ENCODE measurements at places on chromosomes 2 and 18.

DNA sequence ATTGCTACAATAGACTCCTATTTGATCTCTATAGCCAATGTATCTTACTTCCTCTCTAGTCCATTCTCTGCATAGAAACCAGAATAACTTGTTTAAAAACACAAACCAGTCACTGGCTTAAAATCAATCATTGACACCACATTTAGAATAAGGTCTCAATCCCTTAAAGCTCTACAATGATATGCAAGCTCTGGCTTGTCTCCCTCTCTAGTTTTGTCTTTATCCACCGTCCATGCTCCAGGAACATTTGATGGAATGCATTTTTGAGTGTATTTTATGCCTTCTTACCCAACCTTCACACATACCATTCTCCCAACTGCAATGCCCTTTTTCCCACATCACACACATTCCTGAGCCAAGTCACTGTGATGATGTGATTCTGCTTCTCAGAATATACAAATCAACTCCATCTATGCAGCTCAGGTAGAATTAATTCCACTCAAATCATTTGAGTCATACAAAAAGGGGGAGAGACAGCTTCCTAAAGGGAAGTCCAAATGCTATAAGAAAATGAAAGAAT is 1107.2 kb downstream of the DPP10 start:
- no peak for DNase-seq
- H3K4me3 ChIP-seq, result no peak overlapping the region
- H3K4me1 ChIP-seq, result no peaks in the 10 kb centered on the region

DNA sequence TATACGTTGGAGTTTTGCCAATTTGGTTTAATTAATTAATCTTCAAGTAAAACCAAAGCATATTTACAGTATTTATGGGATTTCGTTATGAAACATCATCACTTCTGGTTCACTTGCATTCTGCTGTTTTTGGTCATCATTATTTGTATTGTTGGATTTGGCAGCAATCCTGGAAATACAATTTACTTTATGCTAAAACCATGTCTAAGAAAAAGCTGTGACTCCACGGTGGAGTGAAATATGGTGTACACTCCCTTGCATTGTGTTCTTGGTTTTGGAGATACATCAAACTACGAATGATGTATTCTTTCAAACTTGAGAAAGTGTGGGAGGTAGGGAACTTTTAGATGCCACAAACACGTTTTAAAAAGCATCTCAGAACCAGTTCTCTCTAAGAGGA is 106.4 kb downstream of the CTAGE1 start:
- H3K27me3 ChIP-seq, result peaks cover 5% of the 10 kb centered on the region
- no peak overlapping the region for H3K27ac ChIP-seq
- H3K36me3 ChIP-seq, result no peaks in the 10 kb centered on the region
- no peak overlapping the region for H3K4me3 ChIP-seq
- H3K4me1 ChIP-seq, result no peaks in the 10 kb centered on the region
- DNase-seq, result no peak

GRCh38 chr2:167489325-167489724 is 601.0 kb downstream of the XIRP2 start:
- no peaks in the 10 kb centered on the region for H3K36me3 ChIP-seq
- no peak overlapping the region for H3K27ac ChIP-seq
- H3K27me3 ChIP-seq, result no peaks in the 10 kb centered on the region
- no peak for DNase-seq
- H3K4me3 ChIP-seq, result no peak overlapping the region

DNA sequence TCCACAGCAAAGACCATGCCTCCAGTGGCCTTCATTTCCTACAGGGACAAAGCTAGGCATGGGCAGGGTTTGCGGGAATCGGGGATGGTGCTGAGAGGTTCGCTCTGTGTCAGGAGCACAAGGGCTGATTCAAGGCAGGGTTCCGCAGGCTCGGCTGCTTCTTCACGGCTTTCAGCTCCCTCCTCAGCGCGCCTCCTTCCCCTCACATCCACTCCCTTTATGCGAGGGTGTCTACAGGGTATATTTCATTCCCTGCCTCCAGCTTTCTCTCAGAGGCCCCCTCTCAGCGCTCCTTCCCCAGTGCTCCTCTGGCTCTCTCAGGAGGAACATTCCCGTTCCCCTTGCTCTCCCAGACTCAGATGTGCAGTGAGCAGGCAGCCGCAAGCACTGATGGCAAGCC is 78.7 kb upstream of the ASB18 start:
- H3K27ac ChIP-seq, result no peak overlapping the region
- peaks cover 3% of the 10 kb centered on the region for H3K27me3 ChIP-seq
- DNase-seq, result no peak
- H3K36me3 ChIP-seq, result no peaks in the 10 kb centered on the region

GRCh38 chr18:32114293-32114942 is 22.7 kb downstream of the RNF138 start:
- H3K27ac ChIP-seq, result no peak overlapping the region
- H3K4me1 ChIP-seq, result no peaks in the 10 kb centered on the region
- peaks cover 43% of the 10 kb centered on the region for H3K36me3 ChIP-seq
- no peak overlapping the region for H3K4me3 ChIP-seq
- no peaks in the 10 kb centered on the region for H3K27me3 ChIP-seq
- DNase-seq, result no peak

DNA sequence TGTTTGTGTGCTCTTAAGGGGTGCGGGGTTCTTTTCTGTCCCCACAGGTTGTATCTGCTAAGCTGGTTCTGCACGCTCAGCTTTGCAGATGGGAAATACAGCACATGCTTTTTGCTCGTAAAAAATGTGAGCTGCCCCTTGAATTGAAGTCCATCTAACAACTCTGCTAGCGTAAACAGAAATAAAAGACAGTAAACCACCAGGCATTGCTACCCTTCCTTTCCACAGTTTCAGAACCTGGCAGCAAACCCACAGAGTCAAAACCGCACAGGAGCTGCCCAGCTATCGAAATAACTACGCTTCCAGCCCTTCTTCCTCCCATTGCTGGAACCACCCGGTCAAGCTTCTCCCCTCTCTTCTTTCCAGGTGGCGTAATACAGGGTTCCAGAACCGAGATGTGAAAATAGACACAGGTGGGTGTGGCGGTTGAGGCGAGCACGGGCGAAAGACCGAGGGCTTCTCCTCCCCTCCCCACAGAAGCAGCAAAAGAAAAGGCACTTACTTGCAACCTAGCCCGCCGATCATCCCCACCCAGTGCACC is 479 bp downstream of the SCN9A start:
- peak overlapping the region; percentile 36 for H3K27ac ChIP-seq
- no peaks in the 10 kb centered on the region for H3K36me3 ChIP-seq
- DNase-seq, result no peak
- peaks cover 22% of the 10 kb centered on the region for H3K4me1 ChIP-seq
- peak overlapping the region; percentile 61 for H3K4me3 ChIP-seq
- H3K27me3 ChIP-seq, result no peaks in the 10 kb centered on the region

GRCh38 chr2:196468394-196468793 is 171.1 kb upstream of the CCDC150 start:
- H3K36me3 ChIP-seq, result no peaks in the 10 kb centered on the region
- H3K27ac ChIP-seq, result no peak overlapping the region
- H3K4me3 ChIP-seq, result no peak overlapping the region
- no peak for DNase-seq

DNA sequence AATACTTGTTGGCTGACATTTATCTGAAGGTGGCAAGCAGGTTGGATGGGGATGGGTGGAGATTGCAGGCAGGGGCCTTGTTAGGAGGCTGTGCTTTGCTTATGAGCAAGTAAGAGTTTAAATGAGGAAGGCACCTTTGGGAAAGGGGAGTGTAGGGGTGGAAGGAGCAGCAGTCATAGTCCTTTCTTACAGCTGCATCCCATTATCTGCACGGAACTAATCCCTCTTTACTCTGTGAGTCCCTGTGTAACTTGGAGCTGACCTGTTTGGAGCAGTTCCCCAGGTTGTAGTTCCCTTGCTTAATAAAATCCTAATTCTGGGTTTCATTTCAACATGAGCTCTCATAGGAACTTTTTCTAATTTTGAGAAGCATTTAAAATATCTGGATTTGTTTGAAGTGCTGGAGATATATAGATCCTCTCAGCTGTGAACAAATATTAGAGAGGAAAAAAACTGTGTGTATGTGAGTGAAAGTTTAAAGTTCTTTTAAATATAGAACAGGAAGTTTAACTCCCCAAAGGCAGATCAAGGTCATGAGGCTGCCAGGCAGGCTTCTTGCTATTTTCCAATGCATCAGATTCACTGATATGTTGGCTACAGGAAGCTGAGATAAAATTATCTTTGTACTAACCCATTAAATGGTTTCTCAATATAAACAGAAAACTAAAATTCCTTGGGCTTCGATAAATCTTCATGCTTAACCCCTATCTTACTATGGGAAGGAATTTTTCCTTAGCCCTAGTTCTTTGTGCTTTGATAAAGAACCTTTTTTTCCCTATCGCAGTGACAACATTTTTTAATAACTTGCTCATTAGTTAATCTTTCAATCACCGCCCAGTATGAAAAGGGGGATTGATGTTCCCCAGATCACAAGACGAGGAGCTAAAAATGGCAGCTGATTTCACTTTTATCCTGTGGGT is 104.6 kb upstream of the EML6 start:
- DNase-seq, result no peak
- H3K4me1 ChIP-seq, result peaks cover 25% of the 10 kb centered on the region
- H3K27ac ChIP-seq, result peak overlapping the region; percentile 57
- peaks cover 58% of the 10 kb centered on the region for H3K36me3 ChIP-seq
- H3K27me3 ChIP-seq, result no peaks in the 10 kb centered on the region

DNA sequence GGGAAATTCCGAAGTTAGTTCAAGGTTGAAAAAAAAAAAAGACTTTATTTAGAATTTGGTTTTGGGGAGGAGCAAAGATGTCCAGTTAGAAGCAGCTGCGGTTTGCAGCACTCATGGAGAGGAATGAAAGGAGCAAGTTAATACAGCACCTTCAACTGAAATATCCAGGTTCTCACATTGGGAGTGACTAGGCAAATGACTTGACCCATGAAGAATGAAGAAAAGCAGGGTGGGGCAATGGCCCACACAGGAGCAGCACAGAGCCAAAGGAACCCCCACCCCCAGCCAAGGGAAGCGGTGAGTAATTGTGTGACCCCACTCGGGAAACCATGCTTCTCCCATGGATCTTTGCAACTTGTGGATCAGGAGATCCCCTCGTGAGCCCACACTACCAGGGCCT is 32.8 kb downstream of the ZNF892 start:
- H3K36me3 ChIP-seq, result no peaks in the 10 kb centered on the region
- no peak overlapping the region for H3K27ac ChIP-seq
- H3K4me1 ChIP-seq, result no peaks in the 10 kb centered on the region
- H3K4me3 ChIP-seq, result no peak overlapping the region
- no peaks in the 10 kb centered on the region for H3K27me3 ChIP-seq

DNA sequence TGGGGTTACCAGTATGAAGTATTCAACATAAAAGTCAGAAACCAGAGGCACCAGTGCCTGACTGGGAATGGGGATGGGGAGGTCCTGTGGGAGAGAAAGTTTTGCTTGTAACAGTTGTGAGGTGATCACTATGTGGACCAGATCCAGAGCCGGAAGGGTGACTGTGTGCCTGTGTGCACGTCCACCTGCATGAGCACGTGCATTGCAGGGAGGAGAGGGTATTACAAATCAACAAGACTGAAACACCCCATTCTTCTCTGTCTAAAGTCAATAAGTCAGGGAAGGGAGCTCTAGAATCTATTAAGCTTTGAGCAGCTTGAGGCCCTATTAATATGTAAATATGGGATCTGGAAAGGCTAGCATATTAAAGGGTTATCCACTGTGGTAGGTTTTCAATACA is 241.0 kb upstream of the ACVR2A start:
- H3K27me3 ChIP-seq, result no peaks in the 10 kb centered on the region
- DNase-seq, result no peak
- H3K4me3 ChIP-seq, result no peak overlapping the region
- H3K36me3 ChIP-seq, result no peaks in the 10 kb centered on the region
- no peaks in the 10 kb centered on the region for H3K4me1 ChIP-seq

- peaks cover 17% of the 10 kb centered on the region for H3K4me1 ChIP-seq
- H3K36me3 ChIP-seq, result peaks cover 7% of the 10 kb centered on the region
- no peak overlapping the region for H3K27ac ChIP-seq
- peaks cover 7% of the 10 kb centered on the region for H3K27me3 ChIP-seq
- no peak for DNase-seq
- H3K4me3 ChIP-seq, result no peak overlapping the region
These were observed 5.0 kb downstream of the SNED1 start for GRCh38 chr2:241003369-241003768.

DNA sequence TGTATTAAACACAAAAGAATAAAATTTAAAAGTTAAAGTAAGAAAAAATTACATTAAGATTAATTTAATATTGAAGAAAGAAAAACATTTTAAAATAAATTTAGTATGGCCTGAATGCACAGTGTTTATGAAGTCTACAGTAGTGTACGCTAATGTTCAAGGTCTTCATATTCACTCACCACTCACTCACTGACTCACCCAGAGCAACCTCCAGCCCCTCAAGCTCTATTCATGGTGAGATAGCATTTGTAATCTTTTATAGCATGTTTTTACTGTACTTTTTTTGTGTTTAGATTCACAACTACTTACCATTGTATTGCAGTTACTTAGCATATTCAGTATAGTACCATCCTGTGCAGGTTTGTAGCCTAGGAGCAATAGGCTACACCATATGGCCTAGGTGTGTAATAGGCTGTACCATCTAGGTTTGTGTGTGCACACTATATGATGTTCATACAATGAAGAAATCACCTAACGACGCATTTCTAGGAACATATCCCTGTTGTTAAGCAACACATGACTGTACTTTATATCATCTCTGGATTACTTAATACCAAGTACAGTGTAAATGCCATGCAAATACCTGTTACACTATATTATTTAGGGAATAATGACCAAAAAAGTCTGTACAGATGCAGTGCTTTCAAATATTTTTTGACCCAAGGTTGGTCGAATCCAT is 144.0 kb upstream of the IL1R2 start:
- H3K27me3 ChIP-seq, result no peaks in the 10 kb centered on the region
- peaks cover 19% of the 10 kb centered on the region for H3K4me1 ChIP-seq
- no peak overlapping the region for H3K27ac ChIP-seq
- no peak overlapping the region for H3K4me3 ChIP-seq

DNA sequence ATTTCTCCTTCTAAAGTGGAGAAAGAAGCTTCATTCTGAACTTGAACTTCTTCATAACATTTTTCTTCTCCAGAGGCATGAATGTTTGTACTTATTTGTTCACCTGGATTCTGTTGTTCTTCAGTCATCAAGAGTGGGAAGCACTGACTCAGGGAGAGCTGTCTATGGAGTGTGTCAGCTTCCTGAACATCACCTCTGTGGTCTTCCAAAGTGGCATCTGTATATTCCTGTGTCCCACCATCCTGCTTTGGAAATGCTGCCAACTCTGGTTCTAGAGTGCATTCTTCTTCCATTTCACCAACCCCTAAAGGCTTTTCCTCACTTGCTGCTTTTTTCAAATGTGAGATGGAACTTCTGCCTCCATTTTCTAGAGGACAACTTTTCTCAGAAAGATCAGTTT is 59.5 kb downstream of the TTN start:
- no peak overlapping the region for H3K4me3 ChIP-seq
- no peaks in the 10 kb centered on the region for H3K27me3 ChIP-seq
- no peak for DNase-seq
- no peaks in the 10 kb centered on the region for H3K36me3 ChIP-seq

GRCh38 chr18:40987581-40987980 is 967.5 kb upstream of the PIK3C3 start:
- no peak overlapping the region for H3K4me3 ChIP-seq
- no peak for DNase-seq
- no peaks in the 10 kb centered on the region for H3K36me3 ChIP-seq
- no peaks in the 10 kb centered on the region for H3K27me3 ChIP-seq

- no peak for DNase-seq
- H3K36me3 ChIP-seq, result no peaks in the 10 kb centered on the region
- H3K4me3 ChIP-seq, result no peak overlapping the region
- H3K27me3 ChIP-seq, result no peaks in the 10 kb centered on the region
These were observed 871.5 kb downstream of the RNF144A start for GRCh38 chr2:7788736-7789135.

GRCh38 chr2:226330206-226330605 is 469.4 kb downstream of the IRS1 start:
- no peak for DNase-seq
- no peaks in the 10 kb centered on the region for H3K27me3 ChIP-seq
- H3K36me3 ChIP-seq, result no peaks in the 10 kb centered on the region
- H3K4me1 ChIP-seq, result no peaks in the 10 kb centered on the region

All from suprapubic skin (tissue), 4 donors.